ENCODE measurements at places on chromosomes 1 and 21. TPM values are rescaled to one million over a fixed set of nuclear protein-coding genes. Genes with fewer than 3 reads are reported as not detected.

KPRP gene
- total RNA-seq = not detected

OR2L2 gene
- total RNA-seq = 0.11 TPM

CBS gene
- not detected for total RNA-seq

ACTL8 gene
- not detected for total RNA-seq

CYB561D1 gene
- total RNA-seq = 10.2 TPM

PRMT6 gene
- 9.4 TPM for total RNA-seq

PPP1R12B gene
- 11.6 TPM for total RNA-seq

MTARC1 gene
- not detected for total RNA-seq

All from CD8-positive, alpha-beta T cell (primary cell).